Prostate gland (tissue), 2 donors: ENCODE measurements at places on chromosomes 7 and 10. TPM values are rescaled to one million over a fixed set of nuclear protein-coding genes. Genes with fewer than 3 reads are reported as not detected.
A peak's percentile ranks its signal among the peaks of the same experiment; 100 is the strongest.

DNA sequence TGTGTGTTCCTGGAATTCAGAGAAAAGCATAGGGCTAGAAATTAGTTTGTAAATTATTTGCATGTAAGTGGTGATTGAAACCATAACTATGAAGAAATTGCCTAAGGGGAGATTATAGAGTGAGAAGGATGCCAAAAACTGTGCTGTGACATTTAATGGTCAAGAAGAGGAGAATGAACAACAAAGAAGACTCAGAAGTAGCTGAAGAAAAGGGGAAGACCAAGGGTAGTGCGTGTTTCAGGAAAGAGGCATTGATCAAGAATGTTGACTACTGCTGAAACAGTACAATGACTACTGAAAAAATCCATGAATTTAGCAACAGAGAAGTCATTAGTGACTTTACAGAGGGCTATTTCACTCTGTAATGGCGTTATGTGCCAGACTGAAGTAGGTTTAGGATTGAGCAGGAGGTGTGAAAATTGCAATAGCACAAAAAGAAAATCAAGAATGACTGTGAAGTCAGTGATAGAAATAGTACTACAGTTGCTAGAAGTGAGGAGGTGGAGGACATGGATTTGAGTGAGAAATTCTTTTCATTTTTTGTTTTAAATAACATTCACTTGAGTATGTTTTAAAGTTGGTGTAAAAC, 28.9 kb upstream of the SAMD9L start:
- H3K36me3 ChIP-seq, result no peaks in the 10 kb centered on the region
- no peaks in the 10 kb centered on the region for H3K4me1 ChIP-seq
- H3K4me3 ChIP-seq, result no peak overlapping the region
- no peak overlapping the region for H3K27ac ChIP-seq

- no peak overlapping the region for H3K4me3 ChIP-seq
- no peaks in the 10 kb centered on the region for H3K27me3 ChIP-seq
- H3K4me1 ChIP-seq, result no peaks in the 10 kb centered on the region
- H3K36me3 ChIP-seq, result no peaks in the 10 kb centered on the region
- DNase-seq, result no peak
Observed at GRCh38 chr7:131570401-131570800, 14.0 kb upstream of the PODXL start.

DNA sequence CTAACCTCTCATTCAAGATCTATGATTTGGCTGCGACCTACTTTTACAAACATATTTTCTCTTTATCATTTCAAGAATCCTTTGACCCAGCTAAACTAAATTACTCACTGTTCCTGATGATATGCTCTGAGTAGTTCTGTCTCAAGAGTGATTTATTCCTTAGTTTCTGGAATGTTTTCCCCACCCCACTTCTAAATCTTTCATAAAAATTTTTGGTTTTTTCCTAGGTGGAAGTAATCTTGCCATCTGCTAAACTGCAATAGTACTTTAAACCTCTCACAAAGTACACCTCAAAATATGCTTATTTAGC, 170.8 kb downstream of the DNAJC1 start:
- no peak overlapping the region for H3K4me3 ChIP-seq
- no peak for DNase-seq
- no peaks in the 10 kb centered on the region for H3K36me3 ChIP-seq

- H3K4me3 ChIP-seq, result no peak overlapping the region
- H3K27me3 ChIP-seq, result no peaks in the 10 kb centered on the region
- H3K4me1 ChIP-seq, result no peaks in the 10 kb centered on the region
- no peak for DNase-seq
- no peaks in the 10 kb centered on the region for H3K36me3 ChIP-seq
Observed at GRCh38 chr7:2106924-2107323, 125.8 kb downstream of the MAD1L1 start.

DNA sequence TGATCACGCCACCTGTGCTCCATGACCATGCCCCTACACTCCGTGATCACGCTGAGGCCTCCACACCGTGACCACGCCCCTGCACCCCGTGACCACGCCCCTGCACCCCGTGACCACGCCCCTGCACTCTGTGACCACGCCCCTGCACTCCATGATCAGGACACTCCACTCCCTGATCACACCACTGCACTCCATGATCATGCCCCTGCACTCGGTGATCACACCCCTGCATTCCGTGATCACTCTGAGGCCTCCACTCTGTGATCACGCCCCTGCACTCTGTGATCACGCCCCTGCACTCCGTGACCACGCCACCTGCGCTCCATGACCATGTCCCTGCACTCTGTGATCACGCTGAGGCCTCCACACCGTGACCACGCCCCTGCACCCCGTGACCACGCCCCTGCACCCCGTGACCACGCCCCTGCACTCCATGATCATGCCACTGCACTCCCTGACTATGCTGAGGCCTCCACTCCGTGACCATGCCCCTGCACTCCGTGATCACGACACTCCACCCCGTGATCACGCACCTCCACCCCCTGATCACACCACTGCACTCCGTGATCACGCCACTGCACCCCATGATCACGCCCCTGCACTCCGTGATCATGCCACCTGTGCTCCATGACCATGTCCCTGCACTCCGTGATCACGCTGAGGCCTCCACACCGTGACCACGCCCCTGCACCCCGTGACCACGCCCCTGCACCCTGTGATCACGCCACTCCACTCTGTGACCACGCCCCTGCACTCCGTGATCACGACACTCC, 27.7 kb downstream of the STK32C start:
- H3K36me3 ChIP-seq, result no peaks in the 10 kb centered on the region
- no peak overlapping the region for H3K27ac ChIP-seq
- no peak for DNase-seq
- H3K4me1 ChIP-seq, result no peaks in the 10 kb centered on the region

DNA sequence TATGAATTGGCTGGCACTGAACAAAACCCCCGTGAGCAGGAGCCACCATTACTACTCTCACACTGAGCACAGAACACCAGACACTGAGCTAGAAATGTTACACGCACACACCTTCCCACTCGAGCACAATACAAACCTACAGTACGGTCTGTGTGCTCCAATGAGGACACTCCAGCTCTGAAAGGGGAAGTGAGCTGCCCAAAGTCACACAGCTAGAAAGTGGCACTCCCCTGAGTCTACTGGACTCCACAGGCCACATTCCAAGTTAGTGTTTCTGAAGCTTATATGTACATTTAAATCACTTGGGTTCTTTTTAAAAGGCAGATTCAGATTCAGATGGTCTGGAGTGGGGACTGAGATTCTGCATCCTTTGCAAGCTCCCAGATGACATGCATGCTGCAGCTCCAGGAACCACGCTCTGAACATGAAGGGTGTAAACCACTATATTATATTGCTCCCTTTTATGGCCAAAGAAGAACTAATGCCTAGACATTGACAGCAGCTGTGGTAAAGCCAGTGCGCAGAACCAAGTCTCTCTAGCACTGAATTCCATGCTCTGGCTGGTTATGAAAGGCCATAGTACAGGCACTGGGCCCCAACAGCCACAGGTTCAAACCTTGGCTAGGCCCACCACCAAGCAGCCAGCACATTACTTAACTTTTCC, 77.1 kb downstream of the FRMPD2 start:
- no peaks in the 10 kb centered on the region for H3K36me3 ChIP-seq
- H3K4me3 ChIP-seq, result no peak overlapping the region
- H3K27ac ChIP-seq, result no peak overlapping the region
- no peaks in the 10 kb centered on the region for H3K27me3 ChIP-seq

DNA sequence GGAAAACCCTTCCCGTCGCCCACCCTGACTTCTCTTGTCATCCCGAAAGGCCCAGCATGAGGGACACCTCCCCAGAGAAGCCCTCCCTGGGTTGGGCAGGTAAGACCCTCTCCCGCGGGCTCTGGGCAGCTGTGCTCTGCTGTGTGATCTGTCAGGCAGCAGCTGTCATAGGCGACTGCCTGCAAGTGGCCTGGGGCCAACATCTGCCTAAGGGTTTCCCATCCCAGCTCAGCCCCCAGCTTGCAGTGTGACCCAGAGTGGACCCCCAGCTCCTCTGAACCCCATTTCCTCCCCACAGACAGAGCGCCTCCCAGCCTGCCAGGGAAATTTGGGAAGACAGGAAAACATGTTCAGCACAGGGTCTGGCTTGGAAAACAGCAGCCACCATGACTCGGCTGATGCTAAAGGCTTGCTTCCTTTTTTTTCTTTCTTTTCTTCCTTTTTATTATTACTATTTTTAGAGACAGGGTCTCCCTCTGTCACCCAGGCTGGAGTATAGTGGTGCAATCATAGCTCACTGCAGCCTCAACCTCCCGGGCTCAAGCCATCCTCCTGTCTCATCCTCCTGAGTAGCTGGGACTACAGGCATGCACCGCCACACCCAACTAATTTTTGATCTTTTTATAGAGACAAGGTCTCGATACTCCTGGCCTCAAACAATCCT, 18.3 kb upstream of the TNRC18 start:
- no peak overlapping the region for H3K27ac ChIP-seq
- H3K4me3 ChIP-seq, result no peak overlapping the region
- H3K4me1 ChIP-seq, result no peaks in the 10 kb centered on the region
- no peaks in the 10 kb centered on the region for H3K36me3 ChIP-seq

- DNase-seq, result no peak
- H3K4me1 ChIP-seq, result no peaks in the 10 kb centered on the region
- no peaks in the 10 kb centered on the region for H3K36me3 ChIP-seq
- H3K4me3 ChIP-seq, result no peak overlapping the region
Observed at GRCh38 chr10:110475722-110476515, 21.8 kb upstream of the DUSP5 start.

GRCh38 chr10:68074031-68074774, 880 bp downstream of the HERC4 start:
- H3K27ac ChIP-seq, result peak overlapping the region; percentile 97
- H3K4me3 ChIP-seq, result peak overlapping the region; percentile 96
- H3K27me3 ChIP-seq, result no peaks in the 10 kb centered on the region
- H3K36me3 ChIP-seq, result no peaks in the 10 kb centered on the region
- H3K4me1 ChIP-seq, result no peaks in the 10 kb centered on the region
- DNase-seq, result no peak

DNA sequence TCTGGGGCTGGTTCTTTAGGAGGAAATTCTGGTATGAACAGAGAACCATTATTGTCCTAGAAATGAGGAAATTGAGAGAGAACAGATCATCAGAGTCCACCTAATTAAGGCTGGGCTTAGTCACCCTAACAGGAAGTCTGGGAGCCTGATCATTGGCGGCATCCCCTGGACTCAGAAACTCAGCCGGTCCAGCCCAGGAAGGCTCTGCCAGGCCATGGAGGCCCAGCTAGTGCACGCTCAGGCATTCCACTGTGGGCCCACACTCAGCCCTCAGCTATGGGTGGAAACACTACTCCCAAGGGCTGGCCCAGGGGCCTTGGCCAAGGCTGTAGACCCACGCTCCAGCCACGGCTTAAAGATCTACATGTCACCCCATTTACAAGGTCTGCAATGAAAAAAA, 109.2 kb downstream of the PTPN20 start:
- H3K4me1 ChIP-seq, result no peaks in the 10 kb centered on the region
- no peak overlapping the region for H3K27ac ChIP-seq
- peak; percentile 3 for DNase-seq
- no peak overlapping the region for H3K4me3 ChIP-seq

DNA sequence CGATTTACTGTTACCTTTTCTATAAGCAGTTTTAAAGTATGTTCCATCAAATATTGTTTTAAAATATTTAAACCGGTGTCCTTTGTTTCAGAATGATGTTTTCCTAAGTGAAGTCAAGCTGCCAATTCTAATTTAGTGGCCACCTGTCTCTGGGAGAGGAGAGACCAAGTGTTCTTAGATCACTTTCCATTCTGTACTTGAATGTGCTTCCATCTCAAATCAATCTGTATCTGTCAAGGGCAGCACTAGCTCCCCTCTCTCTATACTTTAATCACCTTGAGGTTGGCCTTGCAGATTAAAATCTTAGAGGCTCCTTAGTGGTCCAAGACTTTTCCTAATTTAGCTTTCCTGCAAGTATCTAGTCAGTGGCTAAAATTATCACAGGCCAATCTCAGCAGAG, 49.6 kb downstream of the LGI1 start:
- no peaks in the 10 kb centered on the region for H3K27me3 ChIP-seq
- no peak overlapping the region for H3K4me3 ChIP-seq
- DNase-seq, result no peak
- no peaks in the 10 kb centered on the region for H3K36me3 ChIP-seq

- no peak overlapping the region for H3K4me3 ChIP-seq
- no peak for DNase-seq
- no peak overlapping the region for H3K27ac ChIP-seq
- no peaks in the 10 kb centered on the region for H3K4me1 ChIP-seq
- no peaks in the 10 kb centered on the region for H3K36me3 ChIP-seq
- peaks cover 13% of the 10 kb centered on the region for H3K27me3 ChIP-seq
Observed at GRCh38 chr10:132839061-132839460, 53.1 kb upstream of the NKX6-2 start.

- DNase-seq, result peak; percentile 47
- H3K4me1 ChIP-seq, result no peaks in the 10 kb centered on the region
- H3K36me3 ChIP-seq, result no peaks in the 10 kb centered on the region
Observed at GRCh38 chr7:117127585-117128168, 174.4 kb downstream of the ST7 start.

SLC18A2 gene
- 1.3 TPM for total RNA-seq

SPDYE9 gene
- 2.0 TPM for total RNA-seq

HSPB1 gene
- total RNA-seq, result 781 TPM

SLC13A4 gene
- total RNA-seq, result not detected

SLC26A5 gene
- 3.9 TPM for total RNA-seq

SH2D4B gene
- not detected for total RNA-seq

HTR5A gene
- not detected for total RNA-seq

LAMB4 gene
- total RNA-seq, result not detected

TMEM72 gene
- 1.6 TPM for total RNA-seq
